Testis (tissue), 5 donors: ENCODE measurements at places on chromosomes 3 and 15. TPM values are rescaled to one million over a fixed set of nuclear protein-coding genes. Genes with fewer than 3 reads are reported as not detected.

DNA sequence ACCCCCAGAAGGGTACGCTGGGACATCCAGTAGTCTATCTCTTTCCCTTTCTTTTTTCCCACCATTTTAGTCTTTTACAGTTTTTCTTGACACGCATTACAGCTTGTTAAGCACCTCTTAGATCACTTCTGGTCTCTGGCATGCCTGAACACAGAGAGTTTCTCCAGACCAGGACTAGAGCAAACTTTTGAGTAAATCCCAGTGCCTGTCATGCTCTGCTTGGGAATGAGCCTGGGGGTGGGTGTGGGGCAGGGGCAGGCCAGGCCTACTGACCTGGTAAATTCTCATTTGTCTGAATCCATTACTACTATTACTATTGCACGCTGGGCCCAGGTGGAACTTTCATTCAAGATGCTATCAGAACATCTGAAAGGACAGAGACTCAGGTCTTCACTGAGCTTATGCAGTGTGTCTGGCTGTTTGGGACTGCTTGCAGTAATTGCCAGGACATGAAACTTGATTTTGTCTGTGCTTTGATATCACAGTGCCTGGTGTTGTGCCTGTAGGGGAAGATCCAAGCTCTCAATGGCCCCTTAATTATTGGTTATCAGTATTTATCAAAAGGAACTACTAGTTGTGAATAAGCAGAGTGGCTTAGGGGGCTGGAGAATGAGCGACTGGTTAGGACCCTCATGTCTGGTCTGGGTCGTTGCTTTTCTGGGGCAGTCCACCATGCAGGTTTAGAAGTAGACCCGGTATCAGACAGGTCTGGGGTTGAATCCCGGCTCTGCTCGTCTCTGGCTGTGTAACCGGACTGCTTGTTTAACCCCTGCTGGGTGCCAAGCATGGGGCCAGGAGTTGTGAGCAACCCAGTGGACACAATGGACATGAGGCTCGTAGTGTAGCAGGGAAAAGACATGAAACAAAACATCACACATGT lies 196.1 kb upstream of the TLE3 start:
- peaks cover 4% of the 10 kb centered on the region for H3K4me1 ChIP-seq
- no peak for DNase-seq
- H3K36me3 ChIP-seq, result no peaks in the 10 kb centered on the region
- no peaks in the 10 kb centered on the region for H3K27me3 ChIP-seq
- H3K4me3 ChIP-seq, result no peak overlapping the region

- H3K36me3 ChIP-seq, result no peaks in the 10 kb centered on the region
- H3K27me3 ChIP-seq, result no peaks in the 10 kb centered on the region
- DNase-seq, result no peak
- H3K4me1 ChIP-seq, result no peaks in the 10 kb centered on the region
- H3K27ac ChIP-seq, result no peak overlapping the region
- H3K4me3 ChIP-seq, result no peak overlapping the region
Measured at GRCh38 chr3:12194209-12194608, 35.5 kb upstream of the TIMP4 start.

MESP1 gene
- 2.5 TPM for total RNA-seq

DNA sequence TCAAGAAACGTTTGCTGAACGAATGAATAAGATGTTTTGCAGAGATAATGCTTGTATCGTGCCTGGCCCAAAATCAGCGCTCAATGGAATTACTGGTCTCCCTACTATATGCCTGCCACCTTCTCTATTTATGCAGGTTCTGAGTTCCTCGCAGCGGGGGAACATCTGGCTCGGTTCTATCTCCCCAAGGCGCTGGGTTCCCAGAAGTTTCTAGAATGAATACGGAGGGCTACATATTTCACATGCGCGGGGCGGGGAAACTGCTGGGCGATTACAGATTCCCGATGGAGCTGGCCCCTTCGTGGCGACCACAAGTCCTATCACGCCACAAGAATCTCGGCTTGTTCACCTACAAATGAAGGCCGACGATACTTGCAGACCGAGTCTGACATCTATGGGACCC lies 411 bp upstream of the EIF2B5 start:
- H3K4me3 ChIP-seq, result peak overlapping the region; percentile 71
- H3K36me3 ChIP-seq, result no peaks in the 10 kb centered on the region
- peak overlapping the region; percentile 86 for H3K27ac ChIP-seq

GOLGA6A gene
- total RNA-seq, result 42.4 TPM

GRCh38 chr3:195895078-195895860 lies 13.1 kb downstream of the TNK2 start:
- peak overlapping the region; percentile 84 for H3K27ac ChIP-seq
- peak overlapping the region; percentile 81 for H3K4me3 ChIP-seq
- H3K27me3 ChIP-seq, result no peaks in the 10 kb centered on the region
- peak; percentile 48 for DNase-seq

DNA sequence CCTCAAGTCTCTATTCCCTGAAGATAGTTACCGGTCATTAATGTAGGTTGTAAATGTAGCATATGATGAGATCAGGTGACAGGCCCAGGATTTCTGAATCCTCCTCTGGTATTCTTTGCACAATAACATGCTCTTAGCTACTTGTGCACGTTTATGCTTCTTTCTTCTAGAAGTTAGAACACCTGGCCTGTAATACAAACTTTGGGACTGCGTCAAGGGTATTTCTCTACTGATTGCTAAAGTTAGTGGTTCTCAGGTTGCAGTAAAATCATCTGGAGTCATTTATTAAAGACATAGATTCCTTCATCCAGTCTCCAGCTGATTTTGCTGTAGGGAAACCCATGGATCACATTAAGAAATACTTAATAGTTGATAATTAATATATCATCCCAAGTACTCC lies 48.0 kb downstream of the UNC13C start:
- no peak overlapping the region for H3K4me3 ChIP-seq
- no peaks in the 10 kb centered on the region for H3K27me3 ChIP-seq
- no peaks in the 10 kb centered on the region for H3K4me1 ChIP-seq
- DNase-seq, result no peak
- H3K27ac ChIP-seq, result no peak overlapping the region
- no peaks in the 10 kb centered on the region for H3K36me3 ChIP-seq

PIERCE2 gene
- 8.0 TPM for total RNA-seq

GPR176 gene
- total RNA-seq, result 22.0 TPM

DNA sequence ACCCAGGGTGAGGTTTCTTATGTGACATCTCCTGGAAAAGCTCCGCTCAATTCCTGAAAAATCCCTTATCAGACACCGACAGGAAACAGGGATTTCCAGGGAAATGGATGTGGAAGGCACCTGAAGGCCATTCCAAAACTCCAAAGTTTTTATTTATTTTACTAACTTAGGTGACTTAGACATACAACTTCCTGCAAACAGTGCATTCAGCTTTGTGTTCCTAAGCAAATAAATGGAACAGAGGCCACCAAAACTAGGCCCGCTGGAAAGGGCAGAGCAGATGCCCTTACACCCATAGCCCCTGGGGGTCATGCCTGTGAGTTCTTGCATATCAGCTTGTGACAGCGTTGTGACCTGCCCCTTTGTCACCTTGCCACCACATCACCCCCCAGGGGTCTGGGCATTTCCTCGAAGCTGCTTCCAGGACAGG lies 239.4 kb downstream of the XXYLT1 start:
- H3K36me3 ChIP-seq, result no peaks in the 10 kb centered on the region
- no peak overlapping the region for H3K4me3 ChIP-seq
- no peaks in the 10 kb centered on the region for H3K27me3 ChIP-seq

DNA sequence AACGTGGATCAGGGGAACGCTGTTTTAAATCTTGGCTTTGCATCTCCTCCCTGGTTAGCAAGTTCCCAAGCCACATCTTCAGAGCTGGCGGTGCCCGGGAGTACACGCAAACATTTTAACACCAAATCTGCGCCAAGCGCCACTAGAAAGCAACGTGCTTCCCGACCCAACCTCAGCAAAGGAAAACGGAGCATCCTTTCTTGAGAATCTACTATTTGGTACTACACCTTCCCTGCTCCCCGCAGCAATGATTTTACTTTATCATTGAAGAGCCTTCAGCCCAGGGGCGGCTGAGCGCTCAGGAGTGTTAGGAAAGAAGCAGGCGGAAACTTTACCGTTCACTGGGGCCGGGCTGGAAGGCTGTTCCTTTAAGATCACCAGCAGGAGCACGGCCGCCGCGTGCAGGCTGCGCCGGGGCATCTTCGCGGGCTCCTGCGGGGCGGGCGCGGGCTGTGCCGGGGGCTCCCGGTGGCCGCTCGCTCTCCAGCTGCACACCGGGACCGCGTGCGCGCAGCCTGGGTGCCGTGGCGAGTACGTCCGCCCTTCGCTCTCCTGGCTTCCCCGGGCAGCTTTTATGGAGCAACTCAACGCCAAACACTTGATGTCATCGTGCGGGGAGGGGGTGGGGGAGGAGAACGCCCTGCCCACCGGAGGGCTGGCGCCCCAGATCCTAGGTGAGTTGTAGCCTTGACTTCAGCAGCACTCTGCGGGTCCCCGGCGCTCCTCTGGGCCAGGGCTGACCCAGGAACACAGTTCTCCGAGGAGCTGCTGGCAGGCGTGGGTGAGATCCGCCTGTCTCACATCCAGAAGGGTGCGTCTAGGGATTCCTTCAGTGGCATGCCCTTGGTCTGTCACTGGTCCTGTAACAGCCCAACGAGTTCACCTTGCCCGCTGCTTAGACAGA lies at the start of gene CA12:
TSS of gene CA12 (minus strand) at position 546 of the 904 bp plus-strand sequence. CDS start at position 420, 126 bp downstream.
- H3K27me3 ChIP-seq, result no peaks in the 10 kb centered on the region
- peaks cover 8% of the 10 kb centered on the region for H3K4me1 ChIP-seq
- H3K27ac ChIP-seq, result no peak within 1 kb of the TSS
- peak; percentile 33 for DNase-seq
- H3K36me3 ChIP-seq, result no peaks in the 10 kb centered on the region
- H3K4me3 ChIP-seq, result peak within 1 kb of the TSS; percentile 43

DNA sequence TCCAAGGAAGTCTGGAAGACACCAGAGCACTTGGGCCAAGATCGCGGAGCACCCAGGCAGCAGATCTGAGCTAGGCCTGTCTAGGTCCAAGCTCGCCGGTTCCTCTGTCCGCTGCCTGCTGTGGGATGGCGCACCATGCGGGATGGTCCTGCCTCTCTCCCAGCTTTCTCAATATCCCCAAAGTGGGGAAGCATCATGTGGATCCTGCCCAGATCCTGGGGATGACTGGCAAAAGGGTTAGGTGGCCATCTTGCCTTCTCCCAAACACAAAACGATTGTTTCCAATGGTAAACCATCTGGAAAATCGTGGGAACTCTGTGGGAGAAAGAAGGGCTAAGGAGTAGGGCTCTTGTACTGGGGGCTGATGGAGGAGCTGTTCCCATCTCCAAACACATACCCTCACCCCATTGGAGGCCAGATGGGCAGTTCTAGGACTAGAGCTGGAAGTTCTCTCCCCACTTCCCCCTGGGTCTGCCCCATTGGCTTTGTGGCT lies 8.9 kb downstream of the PRKCD start:
- H3K27me3 ChIP-seq, result no peaks in the 10 kb centered on the region
- no peak for DNase-seq
- no peak overlapping the region for H3K4me3 ChIP-seq
- no peak overlapping the region for H3K27ac ChIP-seq
- H3K4me1 ChIP-seq, result peaks cover 26% of the 10 kb centered on the region
- H3K36me3 ChIP-seq, result no peaks in the 10 kb centered on the region

DNA sequence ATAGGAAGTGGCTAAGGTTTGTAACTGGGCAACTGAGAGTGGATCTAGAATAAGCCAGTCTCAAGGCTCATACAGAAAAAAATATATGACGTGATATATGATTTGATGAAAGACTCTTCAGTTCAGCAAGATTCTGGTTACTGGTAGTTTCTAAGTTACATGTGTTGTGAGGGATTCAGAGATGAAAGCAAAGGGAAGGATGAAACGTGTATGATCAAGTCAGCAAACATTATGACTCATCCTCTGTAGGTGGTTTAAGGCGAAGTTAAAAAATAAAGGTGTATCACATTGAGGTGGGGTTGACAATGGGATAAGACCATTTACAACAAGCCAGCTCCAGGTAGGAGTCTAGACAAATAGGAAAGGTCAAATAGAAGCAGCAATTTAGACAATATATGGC lies 16.2 kb downstream of the TERC start:
- H3K4me1 ChIP-seq, result no peaks in the 10 kb centered on the region
- no peak overlapping the region for H3K4me3 ChIP-seq
- H3K27me3 ChIP-seq, result no peaks in the 10 kb centered on the region
- H3K36me3 ChIP-seq, result no peaks in the 10 kb centered on the region

CCR1 gene
- 0.16 TPM for total RNA-seq

ALDH1L1 gene
- total RNA-seq, result 67.5 TPM

GRCh38 chr15:69783211-69783610 lies 314.5 kb downstream of the TLE3 start:
- H3K4me3 ChIP-seq, result no peak overlapping the region
- H3K4me1 ChIP-seq, result no peaks in the 10 kb centered on the region
- no peaks in the 10 kb centered on the region for H3K27me3 ChIP-seq
- no peak for DNase-seq

GRCh38 chr3:120370463-120370862 lies 21.3 kb upstream of the LRRC58 start:
- no peak for DNase-seq
- no peaks in the 10 kb centered on the region for H3K27me3 ChIP-seq
- H3K27ac ChIP-seq, result no peak overlapping the region
- H3K4me1 ChIP-seq, result no peaks in the 10 kb centered on the region
- H3K4me3 ChIP-seq, result no peak overlapping the region

- H3K36me3 ChIP-seq, result no peaks in the 10 kb centered on the region
- no peak overlapping the region for H3K4me3 ChIP-seq
- peak; percentile 54 for DNase-seq
- H3K27ac ChIP-seq, result peak overlapping the region; percentile 21
- H3K27me3 ChIP-seq, result no peaks in the 10 kb centered on the region
Measured at GRCh38 chr3:128083980-128084674, 31.9 kb downstream of the SEC61A1 start.

CHDH gene
- 41.4 TPM for total RNA-seq

DNA sequence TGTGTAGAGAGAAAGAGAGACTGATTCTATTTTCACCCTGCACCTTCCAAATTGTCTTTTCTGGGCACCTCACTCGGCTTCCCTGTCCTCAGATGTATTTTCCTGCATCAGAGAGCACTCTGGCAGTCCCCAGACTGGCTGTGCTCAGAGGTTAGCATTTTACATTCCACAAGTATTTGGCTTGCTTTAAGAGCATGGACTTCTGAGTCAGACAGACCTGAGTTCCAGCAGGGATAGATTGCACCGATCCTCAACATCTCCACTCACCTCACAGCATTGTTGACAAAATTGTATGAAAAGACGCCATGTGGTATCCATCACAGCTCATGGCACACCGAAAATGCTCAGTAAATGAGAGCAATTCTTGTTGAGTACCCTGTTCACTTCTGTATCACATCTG lies 45.6 kb downstream of the SST start:
- DNase-seq, result no peak
- H3K27ac ChIP-seq, result no peak overlapping the region
- no peaks in the 10 kb centered on the region for H3K27me3 ChIP-seq
- no peaks in the 10 kb centered on the region for H3K36me3 ChIP-seq

ZNF35 gene
- 19.8 TPM for total RNA-seq
